NCI-H2107 (cell line): ENCODE measurements at places on chromosomes 2 and 18.
A peak's percentile ranks its signal among the peaks of the same experiment; 100 is the strongest.

DNA sequence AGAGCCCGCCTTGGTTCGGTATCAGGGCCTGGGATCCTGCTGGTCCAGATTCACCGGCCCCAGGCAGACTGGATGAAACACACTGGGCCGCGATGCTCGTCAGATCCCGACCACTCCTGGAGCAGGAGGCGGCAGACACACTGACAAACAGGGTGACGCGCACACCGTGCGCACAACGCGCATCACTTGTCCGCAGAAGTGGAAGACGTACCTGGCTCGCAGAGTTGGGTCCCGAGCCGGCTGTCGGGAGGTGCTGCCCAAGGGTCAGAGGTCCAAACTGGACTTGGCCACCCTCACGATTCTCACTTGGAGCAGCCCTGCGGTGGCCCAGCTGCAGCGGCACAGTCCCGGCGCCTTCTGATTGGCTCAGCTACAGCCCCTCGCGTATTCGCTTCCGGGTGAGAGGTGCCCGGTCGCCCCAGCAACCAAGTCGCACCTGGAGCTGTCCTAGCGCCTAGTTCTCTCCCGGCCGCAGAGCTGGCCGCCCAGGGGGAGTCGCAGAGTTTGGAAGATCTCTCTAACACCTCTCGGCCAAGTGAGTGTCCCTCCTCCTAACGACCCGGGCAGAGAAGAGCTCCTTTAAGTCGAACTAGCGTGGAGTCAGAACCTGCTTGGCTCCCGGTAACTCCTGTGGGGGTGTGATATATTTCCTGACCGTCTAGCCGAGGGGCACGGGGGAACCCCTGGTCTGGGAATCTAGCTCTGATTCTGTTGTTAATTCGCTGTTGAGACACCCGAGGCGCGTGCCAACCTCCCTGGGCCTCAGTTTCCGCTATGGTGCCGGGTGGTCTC lies at the start of the genes DHX57 and MORN2:
TSS of gene DHX57 (minus strand) at position 359 of the 792 bp plus-strand sequence. CDS start 7,529 bp downstream, outside the sequence.
TSS of gene MORN2 (plus strand) at position 401 of the 792 bp plus-strand sequence.
- peak; percentile 45 for DNase-seq

DNA sequence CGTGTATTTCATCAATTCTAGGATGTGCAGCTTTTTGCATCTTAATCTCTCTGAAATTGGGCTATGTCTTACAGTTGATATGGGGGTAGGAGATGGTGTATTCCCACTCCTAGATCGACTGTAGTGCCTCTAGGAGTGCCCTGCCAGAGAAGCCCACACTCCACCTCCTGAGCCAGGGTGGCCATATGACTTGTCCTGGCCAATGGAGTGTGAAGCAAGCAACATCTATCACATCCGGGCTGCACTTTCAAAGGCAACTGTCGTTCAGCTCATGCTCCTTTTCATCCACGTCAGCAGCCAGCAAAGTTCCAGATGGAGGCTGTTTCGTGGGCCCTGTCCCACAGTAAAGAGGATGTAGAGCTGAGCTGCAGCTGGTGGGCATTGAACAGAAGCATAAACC lies 149.4 kb upstream of the SLC1A4 start:
- DNase-seq: no peak

DNA sequence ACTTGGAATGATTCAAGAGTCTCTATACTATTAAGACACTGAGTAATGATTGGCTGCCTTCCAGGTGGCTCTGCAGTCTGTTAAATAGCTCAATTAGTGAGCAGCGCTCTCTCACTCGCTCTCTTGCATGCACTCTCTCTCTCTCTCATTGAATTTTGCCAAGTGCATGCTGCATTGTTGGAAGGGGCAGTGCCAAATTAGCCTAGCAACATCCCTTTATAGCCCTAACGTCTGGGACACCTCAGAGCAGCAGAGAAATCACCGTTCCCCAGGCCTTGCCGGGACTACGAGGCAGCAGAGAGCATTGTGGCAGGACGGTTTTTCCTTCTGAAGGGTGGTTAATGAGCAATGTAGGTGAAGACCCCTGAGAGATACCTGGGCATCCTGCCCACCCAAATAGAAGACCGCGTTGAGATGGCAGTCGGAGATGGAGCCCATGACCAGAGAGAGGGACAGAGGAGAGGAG lies 447.6 kb upstream of the POU3F3 start:
- DNase-seq: peak; percentile 56

DNA sequence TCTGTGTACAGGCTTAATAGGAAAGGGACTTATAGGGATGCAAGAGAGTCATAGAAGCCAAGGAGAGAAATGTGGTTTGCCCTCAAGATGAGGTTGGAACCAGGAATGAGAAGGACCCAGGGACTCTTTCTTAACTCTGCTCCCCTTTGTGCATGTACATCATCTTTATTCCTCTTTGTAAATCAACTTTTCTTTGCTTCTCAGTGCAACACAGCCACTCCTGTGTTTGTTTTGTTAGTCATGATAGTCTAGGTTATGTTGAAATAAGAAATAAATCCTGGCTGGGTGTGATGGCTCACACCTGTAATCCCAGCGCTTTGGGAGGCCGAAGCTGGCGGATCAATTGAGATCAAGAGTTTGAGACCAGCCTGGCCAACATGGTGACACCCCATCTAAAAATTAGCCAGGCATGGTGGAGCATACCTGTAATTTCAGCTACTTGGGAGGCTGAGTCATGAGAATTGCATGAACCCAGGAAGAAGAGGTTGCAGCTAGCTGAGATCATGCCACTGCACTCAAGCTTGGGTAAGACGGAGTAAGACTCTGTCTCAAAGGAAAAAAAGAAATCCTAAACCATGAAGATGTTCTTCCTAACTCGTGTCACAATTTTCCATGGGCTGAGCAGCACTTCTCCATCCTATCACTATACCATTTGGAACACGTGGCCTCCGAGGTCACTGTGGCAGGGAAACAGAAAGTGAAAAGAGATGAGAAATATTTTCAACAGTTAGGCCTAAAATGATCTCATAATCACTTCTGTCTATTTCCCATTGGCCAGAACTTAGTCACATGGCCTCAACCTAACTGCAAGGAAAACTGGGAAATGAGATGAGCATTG lies 73.0 kb upstream of the TMEM17 start:
- no peak for DNase-seq

GRCh38 chr2:59301466-59302402 lies 1060.6 kb upstream of the FANCL start:
- DNase-seq: peak; percentile 42

DNA sequence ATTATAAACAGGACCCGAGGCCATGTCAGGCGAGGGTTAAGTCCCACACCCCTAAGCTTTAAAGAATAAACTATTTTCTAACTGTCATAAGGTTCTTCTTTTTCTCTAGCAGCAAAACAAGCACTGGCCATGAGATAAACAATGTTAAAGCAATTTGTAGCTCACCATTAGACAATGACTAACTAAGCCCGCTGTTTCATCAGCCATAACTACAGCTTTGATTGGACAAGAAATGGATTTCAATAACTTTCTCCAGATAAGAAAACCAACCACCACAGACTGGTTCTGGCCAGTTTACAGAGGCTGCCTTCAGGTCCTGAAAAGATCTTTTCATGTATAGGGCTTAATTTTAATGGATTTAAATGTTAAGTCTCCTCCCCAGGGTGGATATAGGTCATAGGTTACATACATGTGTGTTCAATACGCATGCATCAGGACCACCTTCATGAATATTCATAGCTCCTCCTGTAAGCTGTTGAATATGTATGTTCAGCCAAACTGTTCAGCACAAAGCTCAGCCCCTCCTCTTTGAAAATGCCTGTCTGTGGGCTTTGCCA lies 108.7 kb upstream of the RAB6C start:
- DNase-seq: no peak

DNA sequence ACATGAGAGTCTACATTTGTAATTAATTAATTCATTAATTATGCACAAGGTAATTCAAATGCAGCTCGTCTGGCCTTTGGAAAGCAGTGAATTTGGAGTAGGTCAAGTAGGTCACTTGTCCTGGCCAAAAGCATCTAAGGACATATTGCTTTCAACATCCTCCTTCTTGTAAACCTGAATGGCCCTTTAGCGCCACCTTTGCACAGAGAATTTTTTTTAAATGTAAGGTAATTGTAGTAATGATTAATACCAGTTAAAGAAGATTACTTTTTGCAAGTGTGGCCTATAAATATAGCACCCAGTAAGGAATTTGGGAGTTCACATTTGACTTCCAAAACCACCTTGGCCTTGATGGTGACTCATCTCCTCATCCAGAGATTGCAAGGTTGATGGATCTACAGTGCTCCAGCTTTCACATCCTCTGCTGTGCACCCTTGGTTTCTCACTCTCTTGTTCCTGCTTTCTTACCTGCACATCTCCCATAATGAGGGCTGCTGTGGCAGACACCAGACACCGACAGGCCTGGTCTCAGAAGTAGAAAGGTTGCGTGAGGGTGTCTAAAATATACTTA lies 481.7 kb downstream of the TGIF1 start:
- no peak for DNase-seq

DNA sequence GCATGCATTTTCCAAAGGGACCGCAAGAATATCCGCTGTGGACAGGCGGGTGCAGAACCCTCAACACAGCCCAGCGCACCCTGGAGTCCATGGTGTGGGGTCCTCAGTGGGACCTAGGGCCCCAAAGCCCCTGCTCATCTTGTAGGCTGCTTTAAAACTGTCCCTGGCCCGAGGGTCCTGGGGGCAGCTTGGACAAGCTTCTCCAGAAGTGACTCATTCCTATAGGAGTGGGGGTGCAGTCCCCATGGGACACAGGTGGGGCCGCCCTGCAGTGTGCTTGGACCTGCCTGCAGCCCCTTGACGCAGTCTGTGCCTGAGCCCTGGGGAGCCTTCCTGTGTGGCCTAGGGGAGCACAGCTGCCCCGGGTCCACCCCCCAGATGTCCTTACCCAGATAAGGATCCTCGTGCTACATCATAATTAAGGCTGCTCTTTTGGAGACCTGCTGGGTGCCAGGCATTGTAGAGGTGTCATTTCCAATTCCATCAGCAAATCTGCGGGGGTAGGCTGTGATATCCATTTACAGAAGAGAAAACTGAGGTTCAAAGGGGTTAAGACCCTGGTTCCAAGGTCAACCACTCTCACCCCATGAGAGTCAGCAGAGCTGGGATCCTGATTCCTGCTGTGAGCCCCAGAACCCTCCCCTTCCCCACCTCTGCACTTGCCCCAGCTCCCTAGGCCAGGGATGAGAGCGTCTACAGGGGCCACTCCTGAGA lies 1.7 kb upstream of the HS6ST1 start:
- no peak for DNase-seq

- no peak for DNase-seq
These were observed 465.1 kb upstream of the MYT1L start for GRCh38 chr2:2796207-2796606.

DNA sequence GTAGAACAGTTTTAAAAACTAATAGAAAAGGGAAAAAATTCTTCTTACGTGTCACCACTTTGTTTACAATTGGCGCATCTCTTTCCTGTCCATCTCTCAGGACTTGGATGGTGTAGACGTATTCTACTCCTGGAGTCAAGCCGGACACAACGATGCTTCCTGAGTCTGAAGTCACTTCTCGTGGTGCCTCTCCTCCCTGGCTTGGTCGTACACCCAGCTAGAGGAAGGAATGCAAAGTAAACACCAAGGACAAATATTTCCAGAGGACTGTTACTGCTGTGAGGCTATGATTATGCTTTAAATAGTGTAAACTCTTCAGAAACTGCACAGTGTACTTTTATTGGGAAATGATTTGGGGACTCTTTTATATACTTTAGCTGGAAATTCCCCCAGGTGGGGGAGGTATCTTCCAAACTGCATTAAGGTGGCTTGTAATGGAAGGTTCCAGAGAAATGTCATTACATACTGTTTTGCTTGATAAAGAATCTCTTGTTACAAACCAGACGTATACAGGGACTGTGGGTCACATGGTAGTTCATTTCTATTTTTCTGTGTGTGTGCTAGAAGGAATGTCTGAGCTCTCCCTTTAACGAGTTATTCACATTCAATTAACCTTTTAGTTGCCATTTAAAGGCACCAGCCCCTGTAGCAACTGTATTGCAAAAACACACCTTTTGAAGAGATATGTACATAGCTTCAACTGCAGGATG lies 38.1 kb downstream of the FN1 start:
- no peak for DNase-seq

DNA sequence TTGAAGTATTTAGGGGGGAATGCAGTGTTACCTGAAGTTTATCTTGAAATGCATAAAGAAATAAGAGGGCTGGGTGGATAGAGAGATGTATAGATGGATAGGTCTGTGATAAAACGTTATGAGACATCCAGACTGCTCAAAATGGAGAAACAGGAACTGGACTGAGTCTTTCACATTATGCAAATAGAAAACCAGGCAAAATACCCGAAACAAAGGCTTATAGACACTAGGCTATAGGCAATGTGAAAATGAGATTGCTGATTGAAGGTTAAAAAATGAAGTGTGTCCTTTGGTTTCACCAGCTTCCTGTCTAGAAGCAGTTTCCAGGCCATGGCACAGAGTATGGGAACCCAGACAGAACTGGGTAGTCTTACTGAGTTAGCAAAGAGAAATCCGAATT lies 24.9 kb upstream of the SLC3A1 start:
- no peak for DNase-seq

DNA sequence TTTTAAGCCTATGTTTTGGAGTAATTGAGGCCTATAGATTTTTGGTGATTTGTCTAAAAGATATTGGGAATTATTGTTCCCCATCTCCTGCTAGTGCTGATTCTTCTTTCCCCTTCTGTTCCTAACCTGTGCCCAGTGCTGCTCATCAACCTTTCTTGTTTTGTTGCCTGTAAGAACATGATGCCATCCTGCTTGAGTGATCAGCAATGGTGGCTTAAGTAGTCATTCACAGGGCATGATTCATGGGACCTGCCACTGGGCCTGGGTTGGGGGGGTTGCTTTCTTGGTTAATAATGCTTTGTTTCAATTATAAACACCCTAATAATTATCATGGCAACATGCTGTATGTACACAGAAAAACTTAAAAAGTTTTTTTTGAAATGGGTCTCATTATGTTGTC lies 562.9 kb upstream of the SETBP1 start:
- no peak for DNase-seq

GRCh38 chr2:154638783-154639182 lies 59.7 kb upstream of the KCNJ3 start:
- DNase-seq: no peak

GRCh38 chr18:61954096-61954746 lies 61.4 kb upstream of the RNF152 start:
- no peak for DNase-seq

GRCh38 chr2:111667542-111668273 lies 216.3 kb downstream of the ANAPC1 start:
- no peak for DNase-seq

DNA sequence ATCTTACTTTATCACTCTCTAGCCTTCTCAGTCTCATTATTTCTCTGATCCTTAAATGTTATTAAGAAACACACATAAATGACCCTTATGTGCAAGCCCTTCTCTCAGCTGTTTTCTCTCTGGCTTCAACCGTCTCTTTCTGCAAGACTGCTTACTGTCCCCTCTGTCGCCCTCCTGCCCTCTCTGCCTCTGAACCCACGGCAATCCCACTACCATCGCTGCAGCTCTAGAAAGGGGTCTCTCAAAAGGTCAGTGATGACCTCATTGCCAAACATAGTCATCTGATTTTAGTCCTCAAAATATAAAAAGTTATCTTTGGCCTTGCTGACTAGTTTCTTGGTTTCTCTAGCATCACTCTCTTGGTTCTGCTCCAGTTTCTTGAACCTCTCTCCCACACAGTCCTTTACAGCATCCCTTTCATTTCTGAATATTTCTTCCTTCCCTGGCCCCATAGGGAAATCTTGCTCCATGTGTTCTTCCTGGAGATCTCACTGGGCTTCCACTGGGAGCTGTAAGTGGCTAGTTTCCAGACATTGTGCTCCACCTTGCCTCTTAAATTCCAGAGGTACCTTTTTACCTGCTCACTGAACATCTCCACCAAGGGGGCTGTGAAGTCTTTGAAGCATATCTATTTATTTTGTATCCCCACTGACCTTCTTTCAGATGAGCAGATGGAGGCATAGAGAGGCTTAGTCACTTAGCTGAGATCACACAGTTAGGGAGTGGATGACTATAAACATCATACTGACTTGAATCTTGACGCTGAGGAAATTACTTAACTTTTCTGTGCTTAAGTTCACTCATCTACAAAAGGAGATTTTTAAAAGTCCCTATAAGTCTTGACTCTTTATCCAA lies 96.2 kb downstream of the PDE1A start:
- no peak for DNase-seq
